ENCODE measurements at places on chromosomes 6 and 20.

GRCh38 chr6:148529010-148529409 lies 186.4 kb downstream of the SASH1 start:
- DNase-seq = no peak

DNA sequence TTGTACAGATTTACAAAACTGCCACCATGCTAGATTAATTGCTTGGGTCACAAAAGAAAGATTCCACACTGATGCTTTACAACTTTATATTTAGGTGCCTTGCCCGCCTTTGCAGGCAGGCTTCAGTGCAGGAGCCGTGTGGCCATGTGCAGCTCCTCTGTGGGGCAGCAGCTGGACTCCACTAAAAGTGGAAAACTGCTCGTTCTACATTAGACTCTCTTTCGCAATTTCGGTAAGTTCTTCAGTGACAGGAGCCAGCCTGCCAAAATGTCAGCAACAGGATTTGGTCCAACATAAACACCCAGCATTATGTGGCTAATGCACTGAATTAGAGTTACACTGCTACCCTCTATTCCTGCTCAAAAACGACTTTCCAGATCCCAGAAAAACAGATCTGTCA lies 174.4 kb upstream of the KCNK16 start:
- DNase-seq = no peak

DNA sequence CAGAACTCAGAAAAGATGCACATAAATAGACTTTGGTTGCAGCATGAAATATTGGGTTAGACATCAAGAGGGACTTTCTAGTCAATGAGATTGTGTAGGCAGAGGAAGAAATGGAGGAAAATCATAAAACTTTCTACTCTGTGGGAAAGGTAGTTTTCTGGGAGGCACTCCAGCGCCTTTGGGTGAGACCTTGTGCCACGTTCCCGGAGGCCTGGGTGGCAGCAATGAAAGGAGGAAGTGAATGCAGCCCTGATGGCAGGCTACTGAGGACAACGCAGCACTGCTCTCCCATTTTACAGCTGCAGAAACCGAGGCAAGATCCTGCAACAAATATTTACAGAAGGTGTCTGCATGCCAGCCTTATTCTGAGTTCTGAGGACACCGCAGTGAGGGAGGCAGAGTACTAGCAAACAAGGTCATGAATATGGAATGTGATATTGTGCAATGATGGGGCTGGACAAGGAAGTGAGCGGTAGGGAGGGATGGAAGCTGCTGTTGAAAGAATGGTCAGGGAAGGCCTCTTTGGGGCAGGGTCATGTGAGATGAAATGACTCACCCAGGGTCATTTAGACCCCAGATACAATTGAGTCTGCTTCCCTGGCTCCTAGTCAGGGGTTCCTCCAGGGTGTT lies 159.1 kb downstream of the TFAP2C start:
- DNase-seq = no peak

DNA sequence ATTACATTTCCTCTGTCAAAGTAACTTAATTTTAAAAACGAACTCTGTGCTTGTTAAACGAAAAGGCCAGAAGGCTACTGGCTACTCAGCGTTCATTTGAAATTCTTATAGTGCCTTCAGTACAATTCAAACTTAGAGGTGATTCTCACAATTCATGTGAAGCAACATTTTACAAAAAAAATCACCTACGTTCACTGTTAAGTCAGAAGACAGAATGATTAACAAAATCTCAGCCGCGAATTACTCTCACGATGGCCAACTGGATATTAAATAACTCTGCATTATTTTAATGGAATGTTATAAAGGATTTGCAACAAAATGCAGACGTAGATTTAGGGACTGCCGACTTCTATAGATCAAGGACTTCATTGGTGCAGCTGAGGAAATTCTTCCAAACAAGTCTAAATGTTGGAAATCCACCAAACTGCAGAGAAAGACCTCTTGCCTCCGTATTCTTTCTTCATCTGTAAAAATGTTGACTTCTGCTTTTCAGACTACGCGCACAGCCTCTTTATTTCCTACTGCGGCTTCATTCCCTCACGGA lies 1.6 kb upstream of the QKI start:
- DNase-seq = no peak

- DNase-seq = no peak
These were observed 194.5 kb upstream of the THEMIS start for GRCh38 chr6:128095362-128095761.

- DNase-seq = no peak
These were observed 28.3 kb downstream of the RNASET2 start for GRCh38 chr6:166927935-166928643.

DNA sequence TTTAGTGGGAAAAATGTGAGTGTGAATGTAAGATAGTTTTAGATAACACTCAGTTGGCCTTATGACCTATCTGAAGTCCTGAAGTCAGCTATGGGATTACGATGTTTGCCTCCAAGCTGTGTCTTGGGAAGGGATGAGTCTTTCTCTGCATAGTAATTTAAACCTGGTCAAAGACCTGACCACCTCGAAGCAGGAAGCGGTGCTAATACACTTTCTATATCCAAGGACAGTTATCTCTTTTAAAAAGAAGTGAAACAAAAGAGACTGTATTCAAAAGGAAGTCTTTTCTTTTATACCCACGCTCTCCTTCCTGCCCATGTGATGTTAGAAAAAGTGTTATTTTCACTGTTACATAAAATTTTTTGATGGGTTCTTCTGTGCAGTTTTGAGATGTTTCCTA lies 94.9 kb downstream of the JARID2 start:
- no peak for DNase-seq

- no peak for DNase-seq
These were observed 19.1 kb downstream of the TAB2 start for GRCh38 chr6:149336609-149336928.

GRCh38 chr20:36070451-36070850 lies 84.1 kb upstream of the EPB41L1 start:
- no peak for DNase-seq

GRCh38 chr6:40817369-40817768 lies 221.7 kb downstream of the UNC5CL start:
- DNase-seq = no peak

Measured in NCI-H2107 (cell line).